ACHN (cell line): ENCODE measurements at places on chromosomes 2 and 18.

- no peak for DNase-seq
Observed at GRCh38 chr2:136057802-136058140, 60.2 kb downstream of the CXCR4 start.

- no peak for DNase-seq
Observed at GRCh38 chr2:219698748-219699439, 71.5 kb downstream of the SLC4A3 start.

- DNase-seq, result no peak
Observed at GRCh38 chr2:134957477-134957876, 38.9 kb downstream of the CCNT2 start.

GRCh38 chr2:240988146-240988545 lies 10.3 kb upstream of the SNED1 start:
- no peak for DNase-seq

DNA sequence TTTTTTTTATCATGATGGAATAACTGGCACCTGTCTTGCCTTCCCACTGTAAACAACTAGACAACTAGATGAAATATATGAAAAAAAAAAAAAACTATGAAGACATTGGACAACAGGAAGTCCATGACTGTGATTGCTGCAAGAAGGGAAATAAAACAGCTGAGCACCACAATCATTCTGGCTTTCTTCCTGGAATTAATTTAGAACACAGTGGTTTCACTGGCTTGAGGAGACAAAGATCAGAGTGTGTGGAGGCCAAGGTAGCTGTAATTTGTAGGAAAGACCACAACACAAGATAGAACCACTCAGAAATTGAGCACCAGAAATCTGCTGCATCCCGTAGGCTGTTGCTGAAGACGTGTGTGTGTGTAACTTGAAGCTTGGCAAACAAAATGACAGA lies 121.1 kb upstream of the PID1 start:
- no peak for DNase-seq

GRCh38 chr2:135473567-135473966 lies 57.5 kb downstream of the ZRANB3 start:
- peak; percentile 53 for DNase-seq

- DNase-seq, result no peak
Observed at GRCh38 chr2:233409286-233409991, 55.1 kb downstream of the DGKD start.

DNA sequence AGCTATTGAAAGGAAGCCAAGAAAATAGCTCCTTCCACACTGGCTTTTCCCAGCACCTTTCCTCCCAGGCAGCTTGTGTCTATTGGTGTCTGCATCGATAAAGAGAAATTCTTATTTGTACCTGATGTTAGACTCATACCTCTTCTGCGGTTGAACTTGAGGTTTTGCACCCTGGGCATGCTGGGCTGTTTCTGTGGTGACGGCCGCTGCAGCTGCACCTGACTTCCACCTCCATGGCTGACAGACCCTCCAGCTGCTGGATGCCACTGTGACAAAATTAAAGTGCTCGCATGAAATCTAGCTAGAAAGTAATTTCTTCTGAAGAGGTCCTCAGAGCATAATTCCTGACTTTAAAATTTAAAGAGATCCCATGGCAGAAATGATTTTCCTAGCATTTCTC lies 6.6 kb downstream of the FECH start:
- DNase-seq, result no peak

DNA sequence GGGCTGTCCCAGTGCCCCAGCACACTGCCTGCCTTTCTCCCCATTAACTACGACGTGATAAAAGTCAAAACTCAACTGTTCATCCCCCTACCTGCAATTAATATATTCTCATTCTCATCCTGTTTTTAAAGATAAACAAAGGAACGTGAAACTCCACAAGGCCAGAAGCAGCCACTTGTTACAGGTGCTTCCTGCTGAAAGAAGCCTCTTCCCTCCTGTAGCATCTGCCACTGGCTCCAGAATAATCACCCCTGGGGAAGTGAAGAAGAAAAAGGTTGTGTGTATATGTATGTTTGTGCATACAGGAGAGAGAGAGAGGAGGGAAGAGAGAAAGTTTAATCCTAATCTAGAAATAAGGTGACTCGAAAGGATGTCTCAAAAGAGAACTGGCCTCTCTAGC lies 27.1 kb downstream of the KIAA2012 start:
- DNase-seq, result no peak

- DNase-seq, result no peak
Observed at GRCh38 chr2:238776003-238776760, 71.7 kb upstream of the TWIST2 start.

- DNase-seq, result no peak
Observed at GRCh38 chr2:126885751-126886210, 12.9 kb upstream of the TEX51 start.

DNA sequence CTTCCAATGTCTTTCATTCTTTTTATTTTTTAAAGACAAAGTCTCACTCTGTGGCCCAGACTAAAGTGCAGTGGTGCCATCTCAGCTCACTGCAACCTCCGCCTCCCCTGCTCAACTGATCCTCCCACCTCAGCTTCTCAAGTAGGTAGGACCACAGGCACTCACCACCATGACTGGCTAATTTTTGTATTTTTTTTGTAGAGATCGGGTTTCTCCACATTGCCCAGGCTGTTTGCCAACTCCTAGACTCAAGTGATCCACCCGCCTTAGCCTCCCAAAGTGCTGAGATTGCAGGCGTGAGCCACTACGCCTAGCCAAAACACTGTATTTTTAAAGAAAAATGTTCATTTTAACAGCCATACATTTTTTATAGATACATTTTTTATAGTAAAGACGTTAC lies 12.7 kb downstream of the GCKR start:
- DNase-seq, result no peak

GRCh38 chr18:21084511-21085078 lies 27.0 kb downstream of the ROCK1 start:
- DNase-seq, result no peak

- DNase-seq, result peak; percentile 61
Observed at GRCh38 chr2:80496775-80497174, 192.2 kb upstream of the LRRTM1 start.

DNA sequence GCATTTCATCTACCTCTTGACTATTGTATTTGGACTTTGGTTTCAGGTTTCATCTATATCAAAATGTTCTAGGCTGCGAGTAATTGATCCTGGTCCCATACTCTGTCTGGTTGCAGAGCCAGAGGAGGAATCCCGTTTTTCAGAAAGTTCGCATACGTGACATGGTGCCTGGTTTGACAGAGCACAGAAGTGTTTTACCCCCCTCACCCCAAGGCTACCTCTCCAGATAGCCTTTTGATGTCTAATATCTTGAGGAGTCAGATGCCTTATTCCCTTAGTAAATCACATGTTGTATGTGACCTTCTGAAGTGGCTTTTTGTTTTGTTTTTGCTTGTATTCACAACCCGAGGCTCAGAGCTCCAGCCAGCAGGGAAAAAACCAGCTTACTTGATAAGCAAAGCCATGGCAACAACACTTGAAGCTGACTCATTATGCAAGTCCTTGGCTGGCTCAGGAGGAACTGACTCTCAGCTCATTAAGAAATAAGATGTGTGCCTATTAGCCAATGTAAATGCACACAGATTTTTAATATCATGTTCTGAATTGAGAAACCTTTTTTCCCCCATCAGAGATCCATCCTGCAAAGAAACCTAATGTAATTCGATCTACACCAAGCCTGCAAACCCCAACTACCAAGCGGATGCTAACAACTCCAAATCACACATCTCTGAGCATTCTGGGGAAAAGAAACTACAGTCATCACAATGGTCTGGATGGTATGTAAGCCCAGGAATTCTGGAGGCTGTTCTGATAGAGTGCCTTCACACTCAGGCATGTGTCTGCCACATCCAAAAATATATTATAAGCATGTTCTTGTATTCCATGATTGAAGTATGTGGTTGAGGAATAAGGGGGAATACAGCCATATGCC lies 41.4 kb downstream of the OXER1 start:
- peak; percentile 43 for DNase-seq

DNA sequence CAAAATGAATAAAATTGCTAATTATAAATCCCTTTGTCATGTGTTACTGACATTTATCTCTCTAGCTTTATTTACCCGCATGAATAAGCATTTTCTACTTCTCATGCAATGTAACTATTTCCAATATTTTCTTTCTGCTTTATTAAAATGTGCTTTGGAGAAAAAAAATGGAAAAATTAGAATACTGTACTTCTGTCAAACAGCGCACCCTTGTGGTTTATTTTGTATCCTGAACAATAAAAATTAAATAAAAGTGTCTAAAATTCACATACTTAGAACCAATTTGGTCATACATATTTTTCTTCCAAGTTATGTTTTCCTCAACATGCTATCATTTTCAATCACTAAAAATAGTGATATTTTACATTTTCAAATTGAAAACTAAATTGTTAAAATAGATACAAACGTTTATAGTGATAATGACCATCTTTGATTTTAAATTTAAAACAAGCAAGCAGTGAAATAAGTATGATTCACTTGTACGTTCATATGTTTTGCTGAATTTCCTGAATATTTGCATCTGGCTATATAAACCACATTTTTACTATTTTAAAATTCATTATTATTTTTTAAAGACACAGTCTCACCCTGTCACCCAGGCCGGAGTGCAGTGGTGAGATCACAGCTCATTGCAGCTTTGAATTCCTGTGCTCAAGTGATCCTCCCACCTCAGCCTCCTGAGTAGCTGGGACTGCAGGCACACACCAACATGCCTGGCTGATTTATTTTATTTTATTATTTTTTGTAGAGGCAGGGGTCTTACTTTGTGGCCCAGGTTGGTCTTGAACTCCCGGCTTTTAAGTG lies 95.9 kb upstream of the GRB14 start:
- peak; percentile 63 for DNase-seq

DNA sequence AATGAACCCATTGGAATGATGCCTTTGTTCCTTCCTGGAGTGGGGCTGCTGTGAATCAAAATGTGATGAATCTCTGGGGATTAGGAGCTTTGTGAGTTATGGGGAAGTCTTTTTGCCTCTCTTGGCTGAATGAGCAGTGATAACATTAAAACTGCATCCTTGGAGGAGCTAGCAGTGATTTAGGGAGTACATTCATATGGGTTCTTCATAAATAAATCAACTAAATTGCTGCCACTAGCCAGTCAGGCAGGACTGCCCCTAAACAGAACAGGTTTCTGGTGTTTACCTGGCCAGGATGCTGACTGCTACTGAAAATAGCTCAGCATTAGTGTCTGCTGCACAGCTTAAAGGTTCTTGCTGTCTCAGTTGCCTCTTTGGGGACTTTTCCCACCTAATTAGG lies 244.5 kb upstream of the MEX3C start:
- no peak for DNase-seq
